CD4-positive, alpha-beta T cell treated with Interferon gamma for 1 hour (primary cell): ENCODE measurements at places on chromosomes 5 and 9.
A peak's percentile ranks its signal among the peaks of the same experiment; 100 is the strongest.

DNA sequence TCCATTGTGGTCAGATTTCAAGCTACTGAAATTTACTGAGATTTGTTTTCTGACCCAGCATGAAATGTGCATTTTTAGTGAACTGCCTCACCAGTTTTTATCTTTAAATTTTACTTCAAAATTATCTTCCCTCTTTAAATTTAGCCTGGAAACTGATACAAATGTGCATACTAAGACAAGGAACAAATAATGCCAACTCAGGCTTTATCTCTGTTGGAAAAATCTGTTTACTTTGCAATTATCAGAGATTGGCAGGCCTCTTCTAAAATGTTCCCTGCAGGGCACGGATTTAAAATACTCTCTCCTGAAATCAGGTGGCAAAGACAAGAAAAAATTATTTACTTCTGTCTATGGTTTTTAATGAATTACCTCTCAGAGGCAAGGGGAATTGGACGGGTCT, 151.0 kb upstream of the PTCH1 start:
- DNase-seq, result no peak

GRCh38 chr5:68252673-68253623, 37.4 kb downstream of the PIK3R1 start:
- peak; percentile 41 for DNase-seq

- DNase-seq, result no peak
Measured at GRCh38 chr9:88571419-88571818, 36.4 kb downstream of the NXNL2 start.

- DNase-seq, result no peak
Measured at GRCh38 chr5:52491818-52492217, 295.9 kb upstream of the ITGA1 start.
